ENCODE measurements at places on chromosomes 11 and 22. TPM values are rescaled to one million over a fixed set of nuclear protein-coding genes. Genes with fewer than 3 reads are reported as not detected.

DNA sequence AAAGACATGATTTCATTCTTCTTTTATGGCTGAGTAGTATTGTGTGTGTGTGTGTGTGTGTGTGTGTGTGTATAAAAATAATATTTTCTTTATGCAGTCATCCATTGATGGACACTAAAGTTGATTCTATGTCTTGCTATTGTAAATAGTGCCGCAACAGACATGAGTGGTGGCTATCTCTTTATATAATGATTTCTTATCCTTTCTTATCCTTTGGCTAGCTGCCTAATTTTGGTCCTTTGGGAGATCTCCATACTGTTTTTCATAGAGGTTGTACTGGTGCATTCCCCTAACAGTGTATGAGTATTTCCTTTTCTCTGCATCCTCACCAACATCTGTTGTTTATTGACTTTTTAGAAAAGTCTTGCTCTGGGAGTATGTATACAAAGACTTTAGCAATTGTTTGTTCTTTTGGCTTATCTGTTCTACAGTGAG, 107.0 kb downstream of the STIM1 start:
- DNase-seq = no peak

Gene SGSM1
- 2.7 TPM for polyA plus RNA-seq

- DNase-seq = no peak
Observed at GRCh38 chr11:130787092-130787616, 129.1 kb downstream of the SNX19 start.

- DNase-seq = no peak
Observed at GRCh38 chr22:50276143-50276542, 6.0 kb upstream of the MAPK11 start.

DNA sequence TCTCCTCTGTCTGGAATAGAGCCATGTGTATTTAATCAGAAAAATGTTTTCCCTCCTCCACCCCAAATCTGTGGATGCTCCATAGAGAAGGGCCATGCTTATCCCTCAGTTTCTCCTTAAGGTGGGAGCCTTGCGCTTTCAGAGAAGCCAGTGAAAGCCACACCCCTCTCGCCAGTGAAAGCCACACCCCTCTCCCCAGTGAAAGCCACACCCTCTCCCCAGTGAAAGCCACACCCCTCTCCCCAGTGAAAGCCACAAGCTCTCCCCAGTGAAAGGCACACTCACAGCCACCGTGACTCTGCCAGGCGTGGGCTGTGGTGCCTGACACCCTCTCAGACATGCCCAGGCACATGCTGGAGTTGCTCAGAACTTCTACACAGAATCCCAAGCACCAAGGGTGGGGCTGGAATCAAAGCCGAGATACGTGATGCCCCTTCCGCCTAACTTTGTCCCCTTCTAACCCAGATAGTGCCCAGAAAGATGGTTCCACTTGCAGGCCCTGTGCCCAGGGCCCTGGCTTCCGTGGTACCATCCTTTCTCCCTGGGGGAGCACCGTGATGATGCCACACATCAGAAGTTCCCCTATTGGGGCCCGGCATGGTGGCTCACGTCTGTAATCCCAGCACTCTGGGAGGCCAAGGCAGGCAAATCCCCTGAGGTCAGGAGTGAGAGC, 16.5 kb upstream of the PRR5 start:
- no peak for DNase-seq

DNA sequence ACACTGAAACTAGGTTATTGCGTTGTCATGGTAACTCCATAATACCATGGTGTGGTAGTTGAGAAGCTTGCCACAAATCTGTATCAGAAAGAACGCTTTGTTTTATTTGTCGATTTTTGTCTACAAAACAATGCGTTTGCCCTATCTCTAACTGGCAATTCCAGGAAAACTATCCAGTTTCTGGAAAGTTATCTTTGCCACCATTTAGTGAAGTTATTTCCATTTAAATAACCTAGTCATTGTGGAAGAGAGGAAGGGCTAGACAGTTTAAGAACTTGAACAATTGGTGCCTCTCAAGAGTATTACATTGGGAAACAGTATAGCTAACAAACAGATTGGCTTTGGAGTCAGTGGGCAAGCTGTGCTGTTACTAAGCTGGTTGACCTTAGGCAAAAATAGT, 7.9 kb downstream of the HSD17B12 start:
- DNase-seq = no peak

DNA sequence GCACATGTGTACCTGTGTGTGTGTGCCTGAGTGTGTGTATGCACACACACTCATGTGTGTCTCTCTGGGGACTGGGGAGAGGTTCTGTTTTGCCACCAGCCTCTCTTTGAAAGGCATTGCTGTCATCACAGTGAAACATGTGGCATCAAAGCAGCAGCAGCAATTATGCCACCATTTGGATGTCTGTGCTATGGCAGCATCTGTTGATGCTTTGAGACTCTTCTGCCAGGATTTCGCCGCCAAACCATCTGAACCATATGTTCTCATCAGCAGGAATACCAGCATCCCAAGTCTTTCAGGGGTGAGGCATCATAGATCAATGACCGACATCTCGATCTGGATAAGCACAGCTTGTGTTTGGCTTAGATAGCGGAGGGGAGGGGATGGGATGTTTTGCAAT, 168.6 kb downstream of the FAT3 start:
- DNase-seq = no peak

Gene USP2
- polyA plus RNA-seq = 9.3 TPM

Gene SAA2
- polyA plus RNA-seq = not detected

DNA sequence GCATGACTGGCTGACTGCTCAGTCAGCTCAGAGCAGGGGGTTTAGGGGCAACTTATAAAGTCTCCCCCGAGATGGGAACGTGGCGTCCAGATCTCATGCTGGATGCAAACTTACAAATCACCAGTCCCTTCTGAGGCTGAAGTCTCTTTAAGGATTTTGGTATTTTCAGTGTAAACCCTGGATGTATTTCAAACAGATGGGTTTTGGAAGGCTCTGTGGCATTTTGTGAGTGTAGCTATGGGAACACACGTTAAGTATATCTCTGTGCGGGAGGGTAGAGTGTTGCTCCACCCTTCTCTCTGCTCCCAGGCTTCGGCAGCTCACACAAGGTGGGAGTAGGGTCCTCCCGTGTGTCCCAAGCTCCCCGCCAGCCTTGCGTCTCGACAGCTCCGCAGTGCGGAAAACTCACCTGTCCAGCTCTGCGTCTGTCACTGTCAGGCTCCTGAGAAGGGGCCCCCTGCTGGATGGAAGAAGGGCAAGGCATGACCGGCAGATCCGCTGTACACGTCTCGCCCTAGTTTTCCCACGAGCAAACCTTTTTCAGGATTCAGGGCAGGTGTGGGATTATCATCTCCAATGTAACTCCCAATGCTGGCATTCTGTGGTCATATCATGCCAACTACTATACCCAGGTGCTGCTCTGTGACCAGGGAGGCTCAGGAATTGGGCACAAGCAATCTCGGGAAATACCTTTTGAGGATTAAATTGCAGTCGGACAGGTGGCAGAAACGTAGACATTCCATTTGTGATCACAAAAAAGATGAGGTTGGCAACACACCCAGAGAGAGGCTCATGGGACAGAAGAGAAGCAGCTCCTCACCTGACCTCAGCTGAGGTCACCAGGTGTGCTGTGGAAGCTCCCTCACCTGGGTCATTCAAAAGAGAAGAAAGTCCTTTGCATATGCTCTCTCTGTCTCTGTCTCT, 313.9 kb upstream of the B3GAT1 start:
- no peak for DNase-seq

Gene PANX3
- not detected for polyA plus RNA-seq

Gene MRGPRF
- 23.7 TPM for polyA plus RNA-seq

DNA sequence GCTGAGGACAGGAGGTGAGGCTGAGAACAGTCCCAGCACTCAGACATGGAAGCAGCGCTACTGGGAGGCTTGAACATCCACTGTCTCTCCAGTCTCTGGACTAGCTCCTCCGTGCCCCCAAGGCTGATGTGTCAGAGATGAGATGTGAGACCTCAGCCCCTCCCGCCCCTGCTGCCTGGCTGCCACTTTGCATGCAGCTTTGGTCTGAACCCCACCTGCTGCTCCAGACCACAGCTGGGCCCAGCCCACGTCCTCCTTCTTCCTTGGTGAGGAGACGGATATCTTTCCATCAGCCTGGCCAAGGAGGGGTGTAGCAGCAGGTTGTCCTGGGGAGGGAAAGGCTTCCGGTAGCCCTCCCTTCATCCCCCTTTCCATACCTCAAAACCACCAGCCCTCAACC, 148.0 kb upstream of the B3GAT1 start:
- no peak for DNase-seq

Gene NOX4
- polyA plus RNA-seq = 53.8 TPM

DNA sequence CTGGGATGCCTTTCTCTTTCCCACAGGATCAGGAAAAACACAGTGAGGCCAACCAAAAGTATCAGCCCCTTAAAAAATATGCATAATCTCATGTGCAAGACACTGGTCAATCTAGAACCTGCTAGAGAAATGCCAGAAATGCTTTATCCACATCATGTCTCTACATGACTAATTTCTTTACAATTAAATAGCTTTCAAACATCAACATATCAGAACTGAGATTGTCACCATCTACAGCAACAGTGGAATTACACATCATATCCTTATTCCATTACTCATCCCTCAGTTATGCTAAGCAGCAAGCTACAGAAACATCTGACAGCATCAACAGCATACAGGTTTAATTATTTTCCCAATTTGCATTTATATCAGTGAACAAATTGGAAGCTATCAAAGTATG, 78.8 kb downstream of the DDIAS start:
- DNase-seq = no peak

All from renal cortex interstitium (tissue), 15 donors.